IMR-90 (cell line): ENCODE measurements at places on chromosomes 2 and 18. TPM values are rescaled to one million over a fixed set of nuclear protein-coding genes. Genes with fewer than 3 reads are reported as not detected.

GRCh38 chr2:135055182-135055786 is 3.2 kb downstream of the RAB3GAP1 start:
- DNase-seq, result peak; percentile 81
- no peak overlapping the region for H3K4me3 ChIP-seq
- peaks cover 2% of the 10 kb centered on the region; the same call in 1 of the 2 replicates for H3K36me3 ChIP-seq
- peak overlapping the region; percentile 92 for H3K27ac ChIP-seq

DNA sequence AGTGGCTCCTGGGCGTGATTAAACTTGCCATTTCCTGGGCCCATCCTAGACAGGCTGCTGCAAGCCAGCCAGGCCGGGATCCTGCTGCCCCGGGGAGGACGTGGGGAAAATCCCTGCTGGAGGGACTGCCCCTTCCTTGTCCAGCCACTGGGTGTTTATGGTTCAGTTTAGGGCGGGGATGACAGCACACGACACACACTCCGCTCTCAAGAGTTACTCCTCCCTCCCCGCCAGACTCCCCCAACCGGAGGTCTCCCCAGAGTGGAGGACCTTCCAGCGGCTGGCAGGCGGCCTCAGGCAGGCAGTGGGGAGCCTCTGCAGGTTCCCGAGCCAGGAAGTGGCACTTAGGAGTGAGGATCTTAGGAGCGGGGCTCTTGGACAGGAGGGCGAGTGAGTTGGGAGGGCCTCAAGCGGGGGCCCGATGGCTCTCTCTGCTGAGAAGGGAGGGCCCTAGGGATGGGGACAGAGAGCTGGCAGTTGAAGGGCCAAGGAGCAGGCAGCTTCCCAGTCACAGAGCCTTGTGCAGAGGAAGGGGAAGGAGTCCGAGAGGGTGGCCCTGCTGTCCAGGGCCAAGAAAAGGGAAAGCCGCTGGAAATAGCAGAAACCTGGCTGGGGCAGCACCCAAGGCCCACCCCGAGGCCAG is 5.7 kb upstream of the GPR35 start:
- H3K27me3 ChIP-seq, result no peaks in the 10 kb centered on the region
- no peaks in the 10 kb centered on the region for H3K4me1 ChIP-seq
- no peak for DNase-seq
- no peak overlapping the region for H3K4me3 ChIP-seq
- H3K36me3 ChIP-seq, result no peaks in the 10 kb centered on the region
- H3K27ac ChIP-seq, result no peak overlapping the region

ICOS gene
- not detected in 2 replicates for total RNA-seq

- no peak overlapping the region for H3K27ac ChIP-seq
- H3K36me3 ChIP-seq, result no peaks in the 10 kb centered on the region
- no peak overlapping the region for H3K4me3 ChIP-seq
- H3K4me1 ChIP-seq, result peaks cover 9% of the 10 kb centered on the region
- H3K27me3 ChIP-seq, result no peaks in the 10 kb centered on the region
Observed at GRCh38 chr2:235721625-235722024, 227.8 kb downstream of the AGAP1 start.

- no peak for DNase-seq
- no peak overlapping the region for H3K27ac ChIP-seq
- peaks cover 24% of the 10 kb centered on the region for H3K36me3 ChIP-seq
Observed at GRCh38 chr2:75513616-75514170, 47.0 kb downstream of the EVA1A start.

- no peaks in the 10 kb centered on the region for H3K4me1 ChIP-seq
- no peaks in the 10 kb centered on the region for H3K36me3 ChIP-seq
- DNase-seq, result no peak
Observed at GRCh38 chr18:64720781-64721464, 572.0 kb upstream of the LINC00305 start.
